ENCODE measurements at places on chromosomes 7 and 10. TPM values are rescaled to one million over a fixed set of nuclear protein-coding genes. Genes with fewer than 3 reads are reported as not detected.

The HKDC1 gene
- total RNA-seq, result not detected

The TAS2R41 gene
- total RNA-seq, result not detected

The ZNF37A gene
- total RNA-seq, result 7.3 TPM

The MSMB gene
- total RNA-seq, result not detected

DNA sequence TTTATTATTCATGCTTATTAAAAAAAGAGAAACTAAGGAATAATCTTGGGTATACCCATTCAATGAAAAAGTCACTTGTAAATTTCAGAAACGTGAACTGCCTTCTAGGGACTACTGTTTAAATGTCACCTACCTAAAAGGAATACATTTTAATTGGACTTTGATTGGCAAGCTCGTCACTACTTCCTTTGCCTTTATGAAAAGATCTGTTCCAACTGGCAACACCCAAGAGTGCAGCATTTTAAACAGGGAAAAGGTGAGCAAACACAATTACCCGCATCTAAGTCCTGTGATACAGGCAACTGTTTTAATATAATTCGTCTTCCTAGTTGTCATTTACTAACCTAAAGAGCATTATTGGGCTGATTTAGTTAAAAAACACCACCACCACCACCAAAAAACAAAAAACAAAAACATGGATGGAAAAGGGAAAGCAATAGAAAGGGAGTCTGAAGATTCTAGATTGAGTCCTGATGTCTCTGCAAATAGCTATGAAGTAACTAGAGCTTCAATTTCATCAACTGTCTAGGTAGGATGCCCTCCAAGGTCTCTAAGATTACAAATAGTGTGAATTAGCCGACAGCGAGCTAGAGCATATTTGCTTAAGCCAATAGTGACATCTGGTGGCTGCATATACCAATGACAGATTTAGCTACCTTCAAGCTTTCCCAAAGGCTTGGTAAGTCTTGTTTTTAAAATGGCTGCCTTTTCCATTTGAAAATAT, 33.8 kb upstream of the ICA1 start:
- no peak for DNase-seq

DNA sequence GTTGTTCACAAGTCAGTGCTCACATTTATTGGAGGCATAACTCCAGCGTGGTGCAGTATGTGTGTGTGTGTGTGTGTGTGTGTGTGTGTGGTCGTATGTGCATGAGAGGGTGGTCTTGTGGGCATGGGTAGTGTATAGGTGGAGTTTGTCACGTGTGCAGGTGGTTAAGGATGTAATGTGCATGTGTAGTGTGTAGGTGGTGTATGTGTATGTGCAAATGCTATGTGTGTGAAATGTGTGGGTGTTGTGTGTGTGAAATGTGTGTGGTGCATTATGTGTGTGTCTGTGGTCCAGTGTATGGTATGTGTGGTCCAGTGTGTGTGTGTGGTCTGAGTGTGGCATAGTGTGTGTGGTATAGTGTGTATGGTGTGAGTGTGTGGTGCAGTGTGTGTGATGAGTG, 30.3 kb upstream of the PODXL start:
- DNase-seq, result peak; percentile 20

- DNase-seq, result no peak
Observed at GRCh38 chr10:129419397-129419796, 47.6 kb upstream of the MGMT start.

- DNase-seq, result no peak
Observed at GRCh38 chr7:45082831-45083331, 5.9 kb downstream of the NACAD start.

- no peak for DNase-seq
Observed at GRCh38 chr7:16055263-16055976, 365.9 kb downstream of the CRPPA start.

DNA sequence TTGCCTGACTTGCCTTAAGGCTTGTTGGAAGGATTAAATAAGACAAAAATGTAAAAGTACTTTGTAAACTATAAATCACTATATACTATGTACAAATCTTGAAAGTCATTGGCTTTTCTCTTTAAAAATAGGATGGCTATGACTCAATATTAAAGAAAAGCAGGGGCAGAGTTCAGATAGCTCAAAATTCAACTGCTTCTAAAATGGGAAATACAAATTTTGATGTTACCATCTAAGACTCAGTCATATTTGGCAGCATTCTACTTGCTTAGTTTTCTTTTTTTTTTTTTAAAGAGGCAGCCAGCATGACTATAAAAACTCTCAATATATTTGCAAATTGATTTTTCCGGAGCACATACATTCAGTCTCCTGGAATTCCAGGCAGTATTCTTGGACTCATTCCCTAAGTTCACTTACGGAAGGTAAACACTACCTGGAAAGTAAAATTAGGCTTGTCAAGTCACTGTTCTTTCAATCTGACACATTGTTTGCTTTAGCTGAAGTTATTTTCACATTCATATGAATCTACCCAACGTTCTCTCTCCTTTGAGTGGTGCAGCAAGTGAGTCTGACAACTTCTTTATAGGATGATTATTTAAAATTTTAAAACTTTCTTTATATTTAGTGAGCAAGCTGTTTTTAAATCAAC, 133.8 kb upstream of the CCDC6 start:
- no peak for DNase-seq

- no peak for DNase-seq
Observed at GRCh38 chr7:41817386-41817785, 114.5 kb upstream of the INHBA start.

GRCh38 chr7:28954471-28954870, 3.7 kb downstream of the TRIL start:
- no peak for DNase-seq

GRCh38 chr7:123571684-123572083, 14.1 kb upstream of the NDUFA5 start:
- DNase-seq, result no peak

DNA sequence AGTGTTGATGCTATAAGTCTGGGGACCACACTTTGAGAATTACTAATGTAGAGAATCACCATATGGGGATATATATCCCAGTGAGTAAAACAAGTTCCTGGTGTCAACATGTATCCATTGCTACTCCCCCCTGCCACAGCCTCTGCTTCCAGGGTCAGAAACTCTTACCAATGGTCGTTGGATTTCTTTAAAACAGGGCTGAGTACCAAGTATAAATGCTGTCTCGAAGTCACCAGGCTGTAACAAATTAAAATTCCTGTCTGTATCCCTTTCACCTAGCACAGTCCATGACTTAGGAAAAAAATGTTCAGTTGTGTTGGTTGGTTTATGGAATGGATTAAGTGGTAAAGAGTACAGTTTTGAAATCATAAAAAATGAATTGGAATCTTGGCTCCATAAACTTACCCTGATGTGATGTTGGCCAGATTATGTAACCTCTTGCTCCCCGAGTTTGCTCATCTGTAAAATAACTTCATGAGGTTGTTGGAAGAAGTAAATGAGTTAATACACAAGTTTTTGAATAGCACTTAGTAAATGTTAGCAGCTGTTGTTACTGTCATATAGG, 364.0 kb upstream of the LRGUK start:
- DNase-seq, result no peak

DNA sequence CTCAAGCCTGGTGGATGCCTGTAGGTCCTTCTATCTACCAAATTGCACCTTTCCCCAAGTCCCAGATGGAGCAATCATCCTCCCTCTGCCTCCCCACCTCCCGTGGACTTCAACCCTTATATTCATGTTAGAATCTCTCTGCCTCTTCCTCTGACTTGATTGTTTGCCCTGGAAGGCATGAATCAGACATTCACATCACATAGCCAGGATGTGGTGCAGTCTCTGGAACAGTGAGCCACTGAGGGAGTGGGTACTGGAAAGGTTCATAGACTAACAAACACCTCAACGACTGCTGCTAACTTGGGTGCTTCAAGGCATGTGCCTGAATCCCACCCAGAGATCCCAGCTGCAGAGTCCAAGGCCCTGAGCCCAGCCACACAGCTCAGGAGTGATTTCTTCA, 494.0 kb downstream of the TNS3 start:
- DNase-seq, result no peak

Measured in Right ventricle myocardium inferior (tissue), 1 donor.